Right cardiac atrium (tissue), 5 donors: ENCODE measurements at places on chromosomes 1 and 21.
A peak's percentile ranks its signal among the peaks of the same experiment; 100 is the strongest.

GRCh38 chr1:213014642-213015041 lies 1.0 kb downstream of the ANGEL2 start:
- DNase-seq = no peak

- no peak for DNase-seq
These were observed 7.0 kb downstream of the SOD1 start for GRCh38 chr21:31666445-31667010.

DNA sequence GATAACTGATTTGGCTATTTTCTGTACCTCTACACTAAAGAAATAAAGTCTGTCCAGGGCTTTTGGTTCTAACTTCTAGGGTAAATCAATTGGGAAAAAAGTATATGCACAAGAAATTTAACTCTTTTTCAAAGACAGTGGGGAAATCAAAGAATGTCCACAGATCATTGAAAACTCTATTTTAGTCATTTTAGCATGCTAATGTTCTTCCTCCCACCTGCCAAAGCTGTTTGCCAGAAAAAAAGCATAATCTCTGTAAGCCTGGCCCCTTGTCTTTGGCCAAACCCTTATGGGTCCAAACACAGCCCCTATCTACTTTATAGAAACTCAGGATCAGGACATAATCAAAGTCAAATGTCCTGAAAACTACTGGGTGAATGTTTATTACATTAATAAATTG lies 302.2 kb upstream of the ESRRG start:
- no peak for DNase-seq

DNA sequence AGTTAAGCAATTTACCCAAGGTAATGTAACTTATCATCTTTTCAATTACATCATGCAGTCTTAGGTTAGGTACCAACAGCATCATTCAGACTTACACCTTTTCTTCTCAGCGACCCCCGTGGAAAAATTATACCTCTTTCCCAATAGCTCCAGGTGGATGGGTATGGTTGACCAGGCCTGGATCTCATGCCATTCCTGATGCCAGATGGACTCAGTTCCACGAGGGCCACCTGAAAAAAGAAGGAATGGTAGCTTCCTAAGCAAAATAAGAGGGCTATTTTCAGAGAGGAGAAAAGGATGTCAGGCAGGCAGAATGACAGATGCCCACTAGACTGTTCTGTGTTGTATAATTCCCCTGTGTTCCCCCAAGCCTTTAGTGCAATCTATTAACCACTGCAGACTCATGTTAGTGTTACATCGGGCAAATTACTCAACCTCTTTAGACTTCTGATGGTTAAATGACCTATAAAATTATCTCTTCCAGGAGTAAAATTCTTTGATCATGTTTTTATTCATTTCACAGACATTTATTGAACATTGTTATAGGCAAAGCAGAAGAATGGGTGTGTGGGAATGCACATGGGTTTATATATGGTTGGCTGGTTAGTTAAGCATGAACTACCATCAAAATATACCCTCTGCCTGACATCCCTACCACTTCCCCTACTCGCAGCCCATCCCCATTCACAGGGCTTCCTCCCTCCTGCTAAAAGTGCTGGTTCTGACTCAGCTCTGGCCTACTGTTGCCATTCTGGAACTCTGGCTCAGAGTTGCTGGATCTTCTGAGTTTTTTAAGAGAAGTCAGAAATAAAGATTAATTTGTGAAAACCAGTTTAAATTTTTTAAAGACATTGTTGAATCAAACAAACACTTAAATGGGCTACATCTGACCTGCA lies 10.6 kb upstream of the MYSM1 start:
- DNase-seq = no peak

DNA sequence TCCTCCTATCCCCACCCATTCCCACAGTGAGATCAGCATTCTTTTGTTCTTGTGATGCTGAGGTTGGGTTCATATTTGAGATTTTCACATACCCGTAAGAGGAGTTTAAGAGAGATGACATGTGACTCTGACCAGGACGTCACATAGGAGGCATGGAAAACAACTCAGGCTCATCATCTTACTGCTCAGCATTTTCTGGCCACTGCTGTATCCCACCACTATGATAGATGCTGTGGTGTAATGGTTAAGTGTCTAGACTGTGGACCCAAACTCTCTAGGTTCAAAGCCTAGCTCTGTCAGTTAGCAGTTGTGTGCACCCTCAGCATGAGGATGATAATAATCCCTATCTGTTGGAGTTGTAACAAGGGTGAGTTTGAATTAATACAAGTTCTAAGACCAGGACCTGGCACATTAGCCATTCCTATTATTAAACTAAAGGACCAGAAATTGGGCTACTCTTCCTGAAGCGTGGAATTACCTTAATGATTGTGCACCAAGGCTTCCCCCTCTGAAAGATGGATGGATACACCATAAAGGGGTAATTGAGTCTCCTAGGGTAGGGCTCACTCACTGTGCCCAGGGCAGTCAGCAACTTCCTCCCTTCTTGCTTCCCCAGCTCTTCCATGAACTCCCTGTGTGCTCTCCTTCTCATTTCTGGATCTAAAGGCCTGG lies 40.9 kb downstream of the LGR6 start:
- DNase-seq = no peak

DNA sequence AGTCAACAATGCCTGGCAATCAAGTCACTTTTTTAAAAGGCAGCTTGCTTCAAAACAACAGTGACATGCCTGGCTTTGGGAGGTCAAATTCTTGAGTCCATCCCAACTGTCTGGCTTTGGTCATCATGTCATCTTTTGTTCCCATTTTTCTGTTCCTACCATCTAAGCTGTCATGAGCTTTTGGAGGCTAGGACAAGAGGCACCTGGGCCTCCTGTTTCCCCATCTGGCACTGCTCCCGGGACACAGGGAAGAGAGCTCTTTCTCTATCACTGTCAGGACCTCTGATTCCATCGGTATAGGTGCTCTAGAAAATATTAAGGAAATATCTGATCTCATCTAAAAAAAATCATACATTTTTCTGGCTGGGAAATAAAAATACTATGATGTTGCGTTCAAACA lies 156.3 kb downstream of the CLIC6 start:
- DNase-seq = no peak

GRCh38 chr1:70140343-70140742 lies 65.0 kb downstream of the LRRC40 start:
- DNase-seq = no peak

DNA sequence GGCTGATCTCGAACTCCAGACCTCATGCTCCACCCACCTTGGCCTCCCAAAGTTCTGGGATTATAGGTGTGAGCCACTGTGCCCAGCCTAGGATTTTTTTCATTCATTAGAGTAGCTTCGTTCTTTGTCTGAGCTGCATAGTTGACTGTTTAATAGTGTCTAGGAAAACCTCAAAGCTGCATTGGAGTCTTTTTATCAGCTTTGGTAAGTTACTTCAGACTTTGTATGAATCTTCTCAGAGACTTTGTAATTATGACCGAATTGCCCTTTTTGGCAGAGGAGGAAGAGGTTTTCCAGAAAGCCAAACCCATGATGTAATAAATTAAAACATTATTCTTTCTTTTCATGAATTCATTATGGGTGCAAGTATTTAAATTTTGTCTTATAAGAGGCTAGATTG lies 5.1 kb downstream of the DNAJB4 start:
- DNase-seq = no peak

GRCh38 chr1:1098681-1099421 lies 17.0 kb downstream of the C1orf159 start:
- no peak for DNase-seq

DNA sequence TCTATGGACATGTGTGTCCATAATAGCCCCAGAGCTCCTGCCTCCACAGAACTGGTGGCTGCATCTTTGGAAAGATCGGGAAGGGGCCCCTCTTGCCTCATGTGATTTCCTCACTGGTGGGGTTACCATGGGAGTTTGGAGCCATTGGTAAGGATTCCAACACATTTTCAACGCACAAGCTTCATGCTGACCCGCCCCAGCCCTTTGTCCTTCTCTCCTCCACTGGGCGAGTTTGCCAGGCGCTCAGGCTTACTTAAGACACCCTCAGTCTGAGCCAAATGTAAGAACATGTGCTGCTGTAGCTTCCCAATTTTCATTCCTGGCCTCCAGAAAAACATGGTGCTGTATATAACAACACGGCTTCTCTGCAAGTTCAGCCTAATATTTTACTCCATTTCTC lies 72.4 kb downstream of the ATP5PO start:
- DNase-seq = peak; percentile 81

DNA sequence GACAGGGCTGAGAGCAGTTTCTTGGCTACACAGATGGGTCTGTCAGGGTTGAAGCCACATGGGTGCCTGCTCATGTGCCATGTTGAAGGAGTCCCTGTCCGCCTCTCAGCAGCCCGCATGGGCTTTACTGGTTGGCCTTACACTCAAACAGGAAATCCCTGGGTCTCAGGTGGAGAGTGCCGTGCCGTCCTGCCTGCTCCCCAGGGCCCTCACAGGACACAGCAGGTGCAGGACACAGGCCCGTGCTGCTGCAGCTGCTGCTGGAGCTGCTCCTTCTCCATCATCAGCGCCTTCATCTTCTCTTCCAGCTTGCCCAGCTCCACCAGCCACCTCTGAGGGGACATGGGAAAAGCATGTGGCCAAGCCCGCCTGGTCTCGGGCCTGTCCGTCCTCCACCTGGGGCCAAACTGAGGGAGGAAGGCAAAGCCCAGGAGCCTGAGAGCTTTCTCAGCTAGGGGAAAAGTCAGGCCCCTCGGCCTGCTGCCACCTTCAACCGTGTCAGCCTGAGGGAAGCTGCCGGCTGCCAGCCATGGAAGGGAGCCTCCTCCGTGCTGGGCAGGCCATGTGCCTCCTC lies 5.5 kb downstream of the SLFNL1 start:
- no peak for DNase-seq

DNA sequence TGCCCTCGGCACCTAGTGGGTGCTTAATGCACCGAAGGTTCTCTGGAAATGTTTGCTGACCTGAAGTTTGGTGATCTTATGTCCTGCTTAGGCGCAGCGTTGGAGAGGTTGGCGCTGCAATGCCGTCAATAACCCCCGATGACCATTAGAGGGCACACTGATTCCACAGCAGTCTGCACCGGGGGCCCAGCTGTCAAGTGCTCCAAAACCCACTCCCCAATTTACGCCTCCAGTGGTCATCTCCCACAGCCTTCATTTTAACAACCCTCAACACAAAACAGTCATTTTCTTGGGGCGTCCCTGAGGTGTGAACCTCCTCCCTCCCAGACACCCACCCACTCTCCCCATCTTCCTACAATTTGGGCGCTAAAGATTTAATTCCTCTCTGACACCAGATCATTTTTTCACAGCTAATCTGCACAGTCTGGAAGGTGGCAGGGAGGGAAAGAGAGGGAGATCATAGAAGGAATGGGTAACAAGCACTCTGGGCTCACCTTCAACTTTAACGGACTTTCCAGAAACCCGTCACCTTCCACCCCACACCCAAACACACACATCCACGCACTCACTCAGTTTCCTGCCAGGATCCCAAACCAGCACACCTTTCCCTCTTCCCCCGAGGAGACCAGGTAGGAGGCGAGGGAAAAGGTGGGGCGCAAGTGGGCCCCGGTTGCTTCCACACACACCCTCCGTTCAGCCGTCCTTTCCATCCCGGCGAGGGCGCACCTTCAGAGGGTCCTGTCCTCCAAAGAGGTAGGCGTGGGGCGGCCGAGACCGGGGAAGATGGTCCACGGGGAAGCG lies 570 bp upstream of the NPR1 start:
- peak; percentile 70 for DNase-seq

DNA sequence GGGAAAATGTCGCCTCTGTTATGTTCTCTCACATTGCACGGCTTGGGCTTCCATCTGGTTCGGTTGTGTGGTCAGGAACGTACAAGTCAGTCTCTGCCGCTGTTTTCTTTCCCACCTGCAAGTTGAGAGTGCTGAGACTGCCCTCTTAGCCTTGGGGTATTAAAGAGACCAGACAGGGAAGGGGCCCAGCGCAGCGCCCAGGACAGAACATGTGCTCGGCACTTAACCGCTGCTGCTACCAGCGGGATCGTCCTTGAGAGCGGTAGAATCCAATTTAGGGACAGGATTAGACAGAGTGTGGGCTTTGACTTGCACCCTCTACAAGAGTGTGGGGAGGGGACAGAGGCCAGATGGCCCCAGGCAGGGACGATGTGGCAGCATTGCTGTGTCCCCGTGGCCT lies 17.7 kb upstream of the AGPAT3 start:
- DNase-seq = no peak

DNA sequence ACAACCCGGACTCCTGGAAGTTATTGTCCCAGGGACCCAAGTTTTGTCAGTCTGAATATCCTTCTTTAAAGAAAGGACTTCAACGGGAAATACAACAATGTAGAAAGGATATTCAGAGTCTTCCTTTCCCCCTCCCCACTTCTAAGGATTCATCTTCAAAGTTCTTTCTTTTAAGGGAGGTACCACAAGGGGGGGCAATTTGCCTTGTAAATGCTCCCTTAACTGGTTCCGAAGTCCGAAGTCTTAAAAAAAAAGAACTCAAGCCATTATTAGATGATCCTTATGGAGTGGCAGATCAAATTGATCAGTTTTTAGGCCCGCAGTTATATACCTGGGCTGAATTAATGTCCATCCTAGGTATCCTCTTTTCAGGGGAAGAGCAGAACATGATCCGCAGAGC lies 47.0 kb downstream of the SERINC2 start:
- no peak for DNase-seq

GRCh38 chr1:27600498-27601175 lies 3.3 kb downstream of the AHDC1 start:
- peak; percentile 23 for DNase-seq

- DNase-seq = peak; percentile 77
These were observed 2.8 kb upstream of the EFHD2 start for GRCh38 chr1:15406614-15407559.

DNA sequence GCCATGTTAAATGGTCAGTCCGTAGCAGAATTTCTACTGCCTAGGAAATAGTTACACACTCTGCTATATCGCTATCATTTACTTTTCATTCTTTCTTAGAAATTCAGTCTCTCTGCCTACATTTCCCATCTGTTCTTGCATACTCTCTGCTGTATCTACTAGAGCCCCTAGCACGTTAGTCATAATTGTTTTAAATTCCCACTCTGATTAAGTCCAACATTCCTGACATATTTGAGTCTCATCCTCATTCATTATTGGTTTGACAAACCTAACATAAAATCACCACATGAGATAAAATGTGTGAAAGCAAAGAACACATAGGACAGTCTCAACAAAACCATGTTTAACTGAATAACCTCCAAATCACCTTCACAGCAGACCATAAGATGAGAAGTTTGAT lies 513.6 kb downstream of the PLPP3 start:
- DNase-seq = no peak

GRCh38 chr1:162717548-162718184 lies 72.8 kb upstream of the HSD17B7 start:
- DNase-seq = no peak

GRCh38 chr1:2580691-2581090 lies 5.9 kb upstream of the PRXL2B start:
- DNase-seq = peak; percentile 50

- DNase-seq = no peak
These were observed 160.2 kb upstream of the COA6 start for GRCh38 chr1:234212764-234213657.

GRCh38 chr1:218817071-218817470 lies 356.6 kb upstream of the LYPLAL1 start:
- DNase-seq = no peak

- DNase-seq = no peak
These were observed 237.3 kb downstream of the RHOU start for GRCh38 chr1:228972576-228972975.
